ENCODE measurements at places on chromosomes 2 and 18.

GRCh38 chr18:66558773-66559172 is 45.1 kb downstream of the CDH19 start:
- DNase-seq = no peak

- DNase-seq = no peak
Measured at GRCh38 chr2:112795774-112796173, 11.5 kb upstream of the IL1A start.

DNA sequence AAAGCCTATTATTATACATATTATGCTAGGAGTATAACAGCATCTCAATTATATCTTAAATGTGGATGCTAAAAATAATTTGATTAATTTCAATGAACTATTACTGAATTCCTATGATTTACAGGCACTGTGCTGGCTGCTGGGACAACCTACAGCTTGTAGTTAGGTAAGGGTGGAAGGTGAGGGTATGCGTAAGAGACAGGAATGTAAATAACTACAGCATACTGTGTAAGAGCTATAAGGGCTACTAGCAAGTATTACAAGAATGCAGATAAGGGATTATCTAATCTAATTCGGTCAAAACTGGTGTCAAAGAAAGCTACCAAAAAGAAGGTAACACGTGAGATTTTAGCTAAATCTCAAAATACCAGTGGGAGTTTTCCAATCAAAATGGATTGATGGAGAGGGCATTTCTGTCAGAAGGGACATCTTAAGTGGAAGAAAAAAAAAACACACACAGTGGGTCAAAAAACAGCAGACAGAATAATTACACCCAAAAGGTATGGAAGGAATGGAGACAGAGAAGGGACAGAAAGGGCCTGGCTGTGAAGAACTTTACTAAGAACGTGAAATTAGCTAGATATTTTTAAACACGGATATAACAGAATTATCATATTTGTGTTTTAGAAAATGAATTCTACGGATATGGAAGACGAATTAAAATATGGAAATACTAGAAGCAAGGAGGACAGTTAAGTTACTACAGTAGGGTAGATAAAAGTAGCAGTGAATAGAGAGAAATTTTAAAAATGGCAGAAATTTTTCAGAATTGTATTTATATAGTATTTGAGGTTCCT is 47.1 kb downstream of the STRN start:
- DNase-seq = no peak

- DNase-seq = no peak
Measured at GRCh38 chr2:203796248-203797010, 71.1 kb upstream of the CTLA4 start.

GRCh38 chr2:238422285-238422684 is 4.4 kb upstream of the ASB1 start:
- DNase-seq = no peak

DNA sequence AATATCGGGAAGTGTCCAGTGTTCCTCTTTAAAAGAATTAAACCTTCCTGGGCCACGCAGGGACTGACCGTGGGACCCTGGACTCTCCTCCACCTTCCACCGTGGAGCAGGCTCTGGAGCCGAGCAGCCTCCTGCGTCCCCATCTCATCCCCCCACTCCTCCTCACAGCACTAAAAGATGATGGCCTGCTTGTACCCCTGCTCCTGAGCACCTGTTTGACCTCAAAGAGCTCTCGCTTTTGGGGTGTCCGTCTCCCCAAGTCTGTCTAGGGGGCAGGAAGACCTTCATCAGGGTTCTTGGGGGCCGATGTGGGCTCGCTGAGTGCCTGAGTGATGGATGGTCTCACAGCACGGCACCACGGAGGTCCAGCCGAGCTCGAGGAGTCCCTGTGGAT is 1.2 kb upstream of the SDC1 start:
- no peak for DNase-seq

- DNase-seq = no peak
Measured at GRCh38 chr2:44075541-44075940, 79.8 kb upstream of the LRPPRC start.

GRCh38 chr2:10514273-10514672 is 66.1 kb upstream of the ODC1 start:
- DNase-seq = no peak

DNA sequence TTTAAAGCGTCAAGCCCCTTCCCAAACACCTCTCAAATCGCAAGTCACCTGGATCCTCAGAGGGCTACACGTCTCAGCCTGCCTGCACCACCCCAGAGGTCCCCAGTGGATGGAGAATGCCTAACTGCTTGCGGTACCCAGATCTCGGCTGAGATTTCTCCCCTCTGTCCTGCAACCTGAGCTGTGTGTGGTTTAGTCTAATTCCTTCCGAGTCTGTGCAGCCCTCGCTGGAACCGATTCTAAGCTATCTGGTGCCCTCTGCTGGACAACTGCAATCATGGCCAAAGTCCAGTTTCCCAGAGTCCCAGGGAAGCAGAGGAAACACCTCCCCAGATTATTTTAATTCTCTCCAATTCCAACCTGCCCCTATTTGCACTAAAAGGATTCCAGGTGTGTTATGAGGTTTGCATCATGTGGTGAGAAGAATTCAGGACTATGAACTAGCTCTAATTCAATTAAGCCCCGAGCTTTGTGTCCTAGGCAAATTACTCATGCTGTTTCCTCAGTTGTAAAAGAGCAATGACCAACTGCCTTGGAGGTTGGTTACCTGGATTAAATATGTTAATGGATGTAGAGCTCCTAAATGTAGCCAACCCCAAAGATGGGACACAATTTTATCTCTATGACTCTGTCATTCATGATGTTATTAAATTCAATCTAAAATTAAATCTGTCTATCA is 276.1 kb upstream of the NCKAP5 start:
- DNase-seq = peak; percentile 32

DNA sequence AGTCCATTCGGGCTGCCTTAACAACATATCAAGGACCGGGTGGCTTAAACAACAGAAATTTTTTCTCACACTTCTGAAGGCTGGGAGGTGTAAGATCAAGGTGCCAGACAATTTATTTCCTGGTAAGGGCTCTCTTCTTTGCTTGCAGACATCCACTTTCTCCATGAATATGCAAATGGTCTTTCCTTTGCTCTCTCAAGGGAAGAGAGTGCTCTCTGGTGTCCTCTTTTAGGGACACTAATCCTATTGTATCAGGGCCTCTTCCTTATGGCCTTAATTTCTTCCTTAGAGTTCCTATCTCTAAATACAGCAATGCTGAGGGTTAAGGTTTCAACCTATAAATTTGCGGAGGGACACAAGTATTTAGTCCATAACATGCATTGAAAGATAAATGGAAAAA is 770.8 kb downstream of the DSC3 start:
- no peak for DNase-seq

DNA sequence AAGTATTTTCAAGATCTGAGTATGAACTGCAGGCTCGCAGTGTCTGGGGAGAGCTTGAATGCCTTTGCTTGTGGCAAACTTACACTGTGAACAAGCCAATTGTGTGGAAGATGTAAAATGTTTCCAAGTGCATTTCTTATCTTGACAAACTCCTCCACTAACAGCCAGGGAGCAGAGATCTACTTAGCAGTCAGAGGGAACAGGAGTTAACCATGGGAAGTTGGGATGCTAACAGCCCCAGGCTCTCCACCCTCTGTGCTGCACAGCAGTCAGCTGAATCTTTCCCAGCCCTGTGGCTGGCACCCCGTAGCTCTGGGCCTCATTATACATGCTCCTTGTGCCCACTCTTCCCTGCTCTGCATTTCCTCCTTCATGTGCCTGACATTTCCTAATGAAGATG is 450.2 kb downstream of the TSN start:
- DNase-seq = no peak

GRCh38 chr2:41598161-41598894 is 449.5 kb upstream of the PKDCC start:
- no peak for DNase-seq

GRCh38 chr2:26515771-26516170 is 37.8 kb upstream of the OTOF start:
- DNase-seq = no peak

- no peak for DNase-seq
Measured at GRCh38 chr18:12656605-12656937, 1.3 kb downstream of the SPIRE1 start.

GRCh38 chr18:23938043-23938756 is 76.4 kb upstream of the TTC39C start:
- no peak for DNase-seq

GRCh38 chr18:63539904-63540510 is 2.2 kb upstream of the SERPINB12 start:
- DNase-seq = no peak

- DNase-seq = no peak
Measured at GRCh38 chr2:96739076-96739632, 710 bp downstream of the LMAN2L start.

DNA sequence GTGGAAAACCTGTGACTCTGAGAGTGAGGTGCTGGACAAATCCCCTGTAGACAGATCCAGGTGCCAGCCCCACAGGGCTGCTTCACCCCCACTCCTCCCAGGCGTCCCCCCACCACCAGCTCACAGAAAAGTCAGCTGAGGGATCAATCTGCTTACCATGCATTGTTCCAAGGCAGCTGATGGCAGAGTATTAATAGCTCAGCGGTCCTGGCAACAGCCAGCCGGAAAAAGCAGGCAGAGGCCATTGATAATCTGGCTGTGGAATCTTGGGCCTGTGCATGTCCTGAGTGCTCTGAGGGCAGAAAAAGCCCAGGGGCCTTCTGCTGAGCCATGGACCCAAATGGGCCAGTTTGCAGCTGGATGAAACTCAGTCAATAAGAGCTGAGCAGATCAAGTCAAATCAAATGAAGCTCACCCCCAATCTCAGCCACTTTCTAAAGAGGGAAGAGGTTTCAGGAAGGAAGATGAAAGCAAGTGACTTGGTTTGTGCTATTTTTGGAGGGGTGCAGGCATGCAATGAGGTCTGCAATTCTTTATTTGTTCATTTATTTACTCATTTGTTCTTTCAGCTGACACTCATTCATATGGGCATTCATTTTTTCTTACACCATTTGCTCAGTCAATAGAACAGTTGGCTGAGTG is 63.4 kb downstream of the GYPC start:
- no peak for DNase-seq

GRCh38 chr2:96869281-96869821 is 529 bp downstream of the SEMA4C start:
- DNase-seq = no peak

DNA sequence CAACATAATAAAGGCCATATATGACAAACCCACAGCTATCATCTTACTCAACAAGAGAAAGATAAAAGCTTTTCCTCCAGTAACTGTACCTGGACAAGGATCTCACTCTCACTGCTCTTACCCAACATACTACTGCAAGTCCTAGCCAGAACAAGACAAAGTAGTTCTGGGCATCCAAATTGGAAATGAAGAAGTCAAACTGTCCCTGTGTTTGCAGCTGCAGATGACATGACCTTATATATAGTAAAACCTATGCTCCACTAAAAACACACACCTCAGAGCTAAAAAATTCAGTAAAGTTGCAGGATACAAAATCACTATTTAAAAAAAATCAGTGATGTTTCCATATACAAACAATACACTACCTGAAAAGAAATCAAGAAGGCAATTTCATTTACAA is 32.2 kb downstream of the USP34 start:
- DNase-seq = no peak

- no peak for DNase-seq
Measured at GRCh38 chr18:50569930-50570329, 10.0 kb downstream of the MAPK4 start.

GRCh38 chr18:41036346-41036745 is 918.7 kb upstream of the PIK3C3 start:
- DNase-seq = no peak

DNA sequence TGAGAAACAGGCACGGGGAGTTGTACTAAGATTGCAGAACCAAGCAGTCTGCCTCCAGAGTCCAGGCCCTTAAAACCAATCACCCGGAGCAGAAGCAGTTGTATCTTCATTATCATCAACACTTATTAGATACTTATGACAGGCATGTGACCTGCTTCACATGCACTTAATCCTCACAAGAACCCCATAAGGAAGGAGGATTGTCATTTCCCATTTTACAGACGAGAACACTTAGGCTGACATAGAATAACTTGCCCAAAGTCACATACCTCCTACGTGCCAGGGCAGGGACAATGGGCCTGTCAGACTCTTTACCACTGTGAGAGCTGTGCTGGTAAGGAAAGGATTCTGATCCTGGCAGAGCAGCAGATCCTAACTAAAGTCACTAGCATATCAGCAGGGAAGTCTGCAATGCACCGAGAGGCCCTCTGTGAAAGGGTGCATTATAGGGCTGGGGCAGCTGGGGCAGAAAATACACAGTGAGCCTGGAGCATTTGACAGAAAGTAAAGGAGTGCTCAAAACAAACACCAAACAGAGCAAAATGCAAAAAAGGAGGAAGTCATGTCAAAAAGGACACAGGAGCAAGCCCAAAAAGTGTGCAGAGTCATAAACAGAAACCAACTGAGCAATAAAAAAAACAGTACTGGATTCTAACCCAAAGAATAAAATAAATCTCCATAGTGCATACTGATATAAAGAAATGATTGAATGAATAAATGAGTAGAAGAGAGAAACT is 55.9 kb upstream of the SP3 start:
- no peak for DNase-seq

- DNase-seq = no peak
Measured at GRCh38 chr2:144382849-144383248, 137.1 kb downstream of the ZEB2 start.

DNA sequence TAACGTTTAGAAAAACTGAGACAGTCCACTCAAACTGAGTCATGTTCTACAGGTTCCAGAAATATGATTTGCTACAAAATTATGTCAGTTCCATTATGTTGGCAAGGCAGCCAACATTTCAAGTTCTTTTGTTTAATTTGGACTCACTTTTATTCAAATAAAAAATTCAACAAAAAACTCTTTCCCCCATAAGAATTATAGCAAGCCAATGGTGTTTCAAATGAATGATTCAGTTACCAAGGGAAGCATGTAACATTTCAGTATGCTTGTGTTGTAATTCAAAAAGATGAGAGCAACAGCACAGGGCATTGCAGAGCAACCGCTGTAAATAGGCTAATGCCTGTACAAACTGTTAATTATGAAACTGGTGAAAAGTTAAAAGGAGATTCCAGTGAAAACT is 140.8 kb downstream of the FIGN start:
- no peak for DNase-seq

DNA sequence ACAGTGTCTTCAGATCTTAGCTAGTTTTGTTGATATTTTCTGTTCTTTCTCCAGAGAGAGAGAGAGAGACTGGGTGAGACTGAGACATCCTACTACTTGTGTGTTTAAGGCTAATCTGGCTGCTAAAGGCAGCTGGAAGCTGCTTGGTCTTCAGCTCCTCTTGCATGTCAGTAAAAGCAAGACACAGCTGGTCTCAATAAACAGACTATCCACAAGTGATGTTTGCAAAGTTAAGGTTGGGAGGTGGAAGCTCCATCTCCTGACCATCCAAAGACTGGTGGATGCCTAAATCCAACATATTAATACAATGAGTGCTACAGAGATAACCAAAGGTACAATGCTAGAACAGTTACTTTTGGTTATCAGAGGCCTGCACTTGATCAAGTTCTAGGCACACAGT is 17.8 kb downstream of the ERFE start:
- DNase-seq = no peak

GRCh38 chr2:70981421-70981820 is 3.0 kb downstream of the ANKRD53 start:
- no peak for DNase-seq

All from omental fat pad (tissue), 4 donors.